ENCODE measurements at places on chromosomes 3 and 15.

GRCh38 chr3:73848173-73848906 is 223.6 kb upstream of the PDZRN3 start:
- DNase-seq: peak; percentile 22

GRCh38 chr3:130457671-130458070 is 59.3 kb upstream of the COL6A6 start:
- no peak for DNase-seq

DNA sequence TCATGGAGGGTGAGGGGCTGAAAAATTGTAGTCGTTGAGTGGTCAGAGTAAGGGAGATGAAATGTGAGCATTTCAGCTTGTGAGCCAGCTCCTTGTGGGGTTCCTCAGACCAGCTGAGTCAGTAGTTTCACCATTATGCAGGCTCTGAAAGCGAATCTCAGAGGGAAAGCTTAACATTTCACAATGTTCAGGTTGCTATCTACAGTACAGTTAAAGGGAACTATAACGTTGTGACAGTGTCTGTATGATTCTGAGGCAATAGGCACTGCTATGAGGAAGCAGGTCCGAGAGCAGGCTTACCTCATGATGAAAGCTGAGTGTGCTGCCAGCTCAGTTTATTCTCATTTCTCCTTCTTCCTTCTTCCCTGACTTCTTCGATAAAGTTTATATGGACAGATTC is 469.6 kb downstream of the EDEM1 start:
- no peak for DNase-seq

GRCh38 chr3:149655826-149656574 is 1.8 kb downstream of the WWTR1 start:
- DNase-seq: no peak

Measured in NCI-H748 treated with DMSO at 0.1 percent for 48 hours (cell line).